ENCODE measurements at places on chromosomes 7 and 10.
A peak's percentile ranks its signal among the peaks of the same experiment; 100 is the strongest.

- DNase-seq: no peak
Measured at GRCh38 chr7:135428011-135428410, 81.9 kb downstream of the CNOT4 start.

DNA sequence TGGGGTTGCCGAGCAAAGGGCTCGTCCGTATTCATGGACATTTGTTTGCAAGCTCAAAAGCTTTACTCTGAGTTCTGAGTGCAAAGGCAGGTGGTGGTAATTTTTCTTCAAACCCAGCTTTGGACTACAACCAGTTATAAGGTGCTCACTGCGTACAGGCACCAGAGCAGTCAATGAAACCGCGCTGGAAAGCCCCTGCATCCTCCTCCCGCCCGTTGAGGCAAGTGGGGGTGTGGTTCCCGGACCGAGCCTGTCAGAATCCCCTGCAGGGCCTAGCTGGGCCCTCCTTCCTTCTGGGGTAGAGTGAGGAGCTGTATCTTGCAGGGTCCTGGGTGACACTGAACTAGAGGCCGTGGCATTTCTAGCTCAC, 22.3 kb downstream of the AMZ1 start:
- peak; percentile 59 for DNase-seq

GRCh38 chr10:124697443-124697836, 46.7 kb downstream of the FAM53B start:
- no peak for DNase-seq

- DNase-seq: no peak
Measured at GRCh38 chr7:36597090-36597773, 127.1 kb downstream of the AOAH start.

DNA sequence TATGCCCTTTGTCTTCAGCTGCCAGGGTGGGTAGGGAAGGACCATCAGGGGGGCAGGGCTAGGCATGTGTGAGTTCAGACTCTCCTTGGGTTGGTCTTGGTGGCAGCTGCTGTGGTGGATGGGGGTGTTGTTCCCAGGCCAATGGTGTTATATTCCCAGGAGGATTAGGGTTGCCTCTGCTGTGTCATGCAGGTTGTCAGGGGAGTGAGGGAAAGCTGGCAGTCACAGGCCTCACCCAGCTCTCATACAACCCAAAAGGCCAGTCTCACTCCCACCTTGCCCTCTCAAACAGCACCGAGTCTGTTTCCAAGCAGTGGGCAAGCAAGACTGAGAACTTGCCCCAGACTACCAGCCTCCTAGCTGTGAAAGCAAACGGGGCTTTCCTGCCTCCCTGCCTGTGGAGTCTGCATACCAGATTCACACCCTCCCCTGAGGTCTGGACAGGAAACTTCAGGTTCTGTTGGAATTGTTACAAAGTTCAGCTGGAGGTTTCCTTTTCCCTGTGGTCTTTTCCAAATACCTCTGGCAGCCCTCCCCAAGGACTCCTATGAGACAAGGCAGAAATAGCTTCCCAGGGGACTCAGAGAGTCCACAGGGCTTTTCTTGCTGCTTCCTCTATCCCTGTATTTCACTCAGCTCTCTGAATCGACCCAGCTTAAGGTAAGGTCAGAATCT, 1.4 kb downstream of the HYAL4 start:
- DNase-seq: no peak

DNA sequence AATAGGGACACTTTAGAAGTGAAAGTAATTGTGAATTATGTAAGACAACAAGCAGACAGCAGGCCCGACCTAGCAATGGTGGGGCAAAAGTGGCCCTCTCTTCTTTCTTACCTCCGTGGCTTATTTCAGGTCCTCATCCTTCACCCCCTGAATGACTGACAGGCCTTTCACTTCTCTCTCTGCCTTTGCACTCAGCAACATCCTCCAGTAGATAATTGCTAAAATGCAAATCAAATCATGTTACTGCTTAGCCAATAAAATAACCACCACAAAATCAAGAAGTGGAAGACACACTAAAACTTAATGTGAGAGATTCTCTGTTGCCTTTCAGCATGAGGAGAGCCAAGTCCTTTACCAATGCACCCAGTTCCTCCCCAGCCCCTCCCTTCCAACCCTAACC, 274.6 kb upstream of the ZNF32 start:
- DNase-seq: no peak

DNA sequence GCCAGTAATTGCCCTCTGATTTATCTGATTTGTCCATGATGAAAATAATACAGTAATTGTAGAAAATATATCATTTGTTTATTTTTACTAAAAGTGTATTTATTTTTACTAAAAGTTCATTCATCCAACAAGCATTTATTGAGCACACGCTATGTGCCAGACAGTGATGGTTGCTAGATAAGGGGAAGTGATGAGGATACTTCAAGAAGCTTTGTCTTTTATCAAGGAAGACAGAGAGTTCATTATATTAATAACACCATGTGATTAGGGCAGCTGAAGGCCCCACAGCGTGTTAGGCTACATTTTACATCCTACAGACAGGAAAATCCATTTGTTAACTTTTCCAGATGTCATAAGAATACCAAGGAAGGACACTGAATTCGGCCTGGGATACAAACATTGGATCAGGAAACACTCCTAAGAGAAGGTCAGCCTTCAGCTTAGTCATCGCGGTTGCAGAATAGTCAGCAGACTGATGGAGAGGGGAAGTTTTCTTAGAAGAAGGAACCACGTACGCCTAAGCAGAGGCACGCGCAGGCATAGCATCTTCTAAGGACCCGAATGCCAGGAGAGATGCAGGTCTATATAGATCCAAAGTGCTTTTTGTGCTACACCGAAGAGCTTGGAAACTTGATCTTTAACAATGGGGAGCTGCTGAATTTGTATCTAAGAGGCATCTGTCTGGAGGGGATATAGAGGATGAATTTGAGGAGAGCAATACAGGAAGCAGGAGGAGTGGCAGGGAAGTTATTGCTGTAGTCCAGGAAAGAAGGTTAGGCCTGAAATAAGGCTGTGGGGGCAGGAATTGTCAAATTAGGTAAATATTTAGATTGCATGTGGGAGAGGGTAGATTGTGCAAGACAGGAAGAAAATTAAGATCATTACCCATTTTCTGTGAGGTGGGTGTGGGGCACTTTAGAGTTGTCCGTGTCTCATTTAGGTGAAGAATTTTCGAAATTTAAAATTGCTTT, 85.7 kb downstream of the LRGUK start:
- peak; percentile 27 for DNase-seq

GRCh38 chr10:28948046-28948445, 270.7 kb downstream of the BAMBI start:
- no peak for DNase-seq

- DNase-seq: no peak
Measured at GRCh38 chr10:61173450-61173849, 229.5 kb upstream of the RHOBTB1 start.

- no peak for DNase-seq
Measured at GRCh38 chr7:84508606-84509005, 314.0 kb upstream of the SEMA3A start.

DNA sequence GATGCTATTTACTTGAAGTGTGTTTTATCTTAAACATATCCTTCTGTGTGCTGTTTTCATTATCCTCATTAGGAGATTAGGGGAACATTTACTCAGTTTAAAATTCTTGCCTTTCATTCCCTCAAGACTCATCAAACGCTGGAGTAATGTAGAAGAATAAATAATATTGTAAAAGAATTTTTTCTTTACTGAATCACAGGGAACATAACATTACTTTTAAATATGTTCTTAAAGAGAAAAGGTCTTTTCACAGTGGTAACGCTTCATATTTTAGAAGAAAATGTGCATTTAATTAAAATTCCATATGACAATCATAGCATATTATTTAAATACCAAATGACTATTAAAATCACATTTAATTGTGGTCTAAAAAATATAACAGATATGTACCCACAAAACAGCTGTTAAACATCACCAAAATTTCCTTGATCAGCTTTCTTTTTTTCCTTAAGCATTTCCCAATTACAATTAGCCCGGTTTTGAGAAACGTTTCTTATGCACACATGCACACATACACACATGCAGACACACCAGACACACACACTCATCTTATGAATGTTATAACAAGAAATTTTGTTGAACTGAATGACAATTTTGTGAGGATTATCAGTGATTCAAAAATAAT, 102.0 kb upstream of the GLI3 start:
- DNase-seq: no peak

DNA sequence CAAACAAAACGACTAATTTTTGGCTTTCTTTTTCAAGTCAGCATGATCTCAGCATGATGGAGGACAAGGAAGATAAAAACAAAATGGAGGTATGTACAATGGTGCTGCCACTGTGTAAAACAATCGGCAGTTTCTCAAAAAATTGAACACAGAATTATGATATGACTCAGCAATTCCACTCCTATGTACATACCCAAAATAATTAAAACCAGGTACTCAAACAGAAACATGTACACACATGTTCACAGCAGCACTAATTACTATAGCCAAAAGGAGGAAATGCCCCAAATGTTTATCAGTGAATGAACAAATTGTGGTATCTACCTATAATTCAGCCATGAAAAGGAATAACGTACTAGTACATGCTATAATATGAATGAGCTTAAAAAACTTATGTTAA, 29.9 kb downstream of the SNX13 start:
- DNase-seq: no peak

DNA sequence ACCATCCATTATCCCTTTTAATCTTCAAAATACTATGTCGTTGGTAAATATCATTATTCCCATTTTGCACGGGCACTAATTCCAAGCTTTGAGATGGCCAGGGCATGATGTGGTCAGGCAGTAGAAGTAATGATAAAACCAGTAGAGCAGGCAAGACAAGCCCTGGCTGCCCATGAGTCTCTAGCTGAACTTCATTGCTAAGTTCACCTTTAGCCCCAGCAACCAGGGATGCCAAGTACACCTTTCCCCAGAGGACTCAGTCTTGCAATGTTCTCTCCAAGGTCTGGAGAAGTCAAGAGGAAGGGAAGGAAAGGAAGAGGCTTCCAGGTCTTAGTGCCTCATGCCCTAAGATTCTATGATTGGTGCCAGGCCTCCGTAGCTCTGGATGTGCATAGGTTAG, 203.2 kb downstream of the PLXNA4 start:
- no peak for DNase-seq

GRCh38 chr10:119268871-119269506, 61.6 kb downstream of the GRK5 start:
- peak; percentile 89 for DNase-seq

DNA sequence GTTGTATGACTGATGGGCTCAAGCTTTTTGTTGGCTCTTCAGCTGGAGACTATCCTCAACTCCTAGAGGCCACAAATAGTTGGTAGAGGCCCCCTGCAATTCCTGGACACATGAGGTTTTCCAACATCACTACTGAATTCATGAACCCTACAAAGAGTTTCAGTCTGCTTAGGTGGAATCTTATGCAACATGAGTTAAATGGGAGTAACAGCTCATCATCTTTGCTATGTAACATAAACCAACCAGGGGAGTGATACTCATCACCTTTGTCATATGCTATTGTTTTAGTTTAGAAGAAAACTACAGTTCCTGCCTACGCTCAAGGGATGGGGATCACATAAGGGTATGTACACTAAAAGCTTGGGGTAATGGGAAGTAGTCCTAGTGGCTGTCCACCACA, 729.4 kb downstream of the SORCS1 start:
- DNase-seq: no peak

DNA sequence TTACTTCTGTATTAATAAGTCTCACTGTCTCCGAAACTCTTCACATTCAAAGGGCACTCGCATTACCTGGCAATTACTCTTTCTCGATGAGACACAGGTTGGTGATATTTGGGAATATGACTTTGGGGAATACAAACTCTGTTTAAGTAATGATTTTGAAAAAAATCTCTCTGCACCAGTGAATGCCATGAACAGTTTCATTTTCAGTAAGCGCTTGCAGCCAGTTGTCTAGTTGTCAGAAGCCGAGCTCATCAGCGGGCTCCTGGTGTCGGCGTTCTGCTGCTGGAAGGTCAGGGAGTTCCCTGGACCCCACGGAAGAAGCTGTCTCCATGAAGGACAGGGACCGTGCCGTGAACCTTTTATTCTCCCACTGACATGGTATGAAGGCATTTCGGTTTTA, 57.7 kb downstream of the PTPRE start:
- no peak for DNase-seq

- peak; percentile 9 for DNase-seq
Measured at GRCh38 chr10:103986360-103986759, 19.4 kb downstream of the SLK start.

- no peak for DNase-seq
Measured at GRCh38 chr7:155945670-155946325, 133.5 kb upstream of the SHH start.

DNA sequence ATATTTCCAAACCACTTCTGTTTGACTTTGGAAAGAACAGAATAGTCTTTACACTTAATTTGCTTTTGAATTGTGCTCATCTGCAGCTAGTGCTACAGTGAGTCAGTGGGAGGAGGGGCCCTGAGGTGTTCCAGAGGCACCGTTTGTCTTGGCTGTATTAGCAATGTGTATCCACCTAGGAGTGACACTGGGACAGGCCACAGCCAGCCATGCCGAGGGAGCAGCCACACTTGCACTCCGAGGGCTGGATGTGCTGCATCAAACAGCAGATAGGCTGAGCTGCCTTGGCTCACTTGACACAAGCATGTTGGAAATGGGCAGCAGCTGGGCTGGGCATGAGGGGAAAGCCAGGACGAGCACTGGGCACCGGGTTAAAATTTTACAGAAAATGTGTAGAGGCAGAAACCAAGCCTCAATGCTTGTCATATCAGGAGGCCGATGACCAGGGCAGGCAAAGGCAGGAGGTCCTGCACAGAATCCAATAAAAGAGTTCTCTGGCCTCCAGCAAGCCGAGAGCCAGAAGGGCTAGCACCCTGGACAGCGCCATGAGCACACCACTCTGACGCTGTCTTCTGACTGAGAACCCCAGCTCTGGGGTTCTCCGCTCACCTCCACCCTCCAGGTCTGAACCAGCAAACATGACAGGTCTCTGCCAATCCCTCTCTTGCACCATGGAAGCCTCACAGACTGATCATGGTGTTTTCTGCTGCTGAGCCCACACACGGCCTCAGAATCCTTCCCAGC, 163.3 kb downstream of the GRID1 start:
- no peak for DNase-seq

GRCh38 chr10:49690698-49691356, 11.4 kb downstream of the C10orf53 start:
- DNase-seq: no peak

DNA sequence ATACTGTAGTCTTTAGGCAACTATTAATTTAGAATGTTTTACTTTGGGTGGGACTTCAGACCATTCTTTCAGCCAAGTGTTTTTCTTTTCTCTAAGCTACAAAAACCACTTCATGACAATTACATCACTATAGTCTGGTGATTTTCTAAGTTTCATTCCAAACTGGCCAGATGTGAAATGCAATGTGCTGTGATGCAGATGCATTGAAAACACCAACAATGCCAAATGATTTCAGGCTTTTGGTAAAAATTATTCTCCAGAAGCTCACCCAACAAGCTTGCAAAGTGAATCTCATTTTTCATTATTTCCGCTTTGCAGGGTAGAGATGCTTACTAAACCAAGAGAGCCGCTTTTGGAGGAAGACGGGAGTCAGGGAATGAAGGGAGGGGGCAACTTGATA, 118.4 kb upstream of the ANK3 start:
- DNase-seq: no peak

- DNase-seq: no peak
Measured at GRCh38 chr7:13920053-13920697, 69.3 kb downstream of the ETV1 start.
